ENCODE measurements at places on chromosomes 1 and 21.
A peak's percentile ranks its signal among the peaks of the same experiment; 100 is the strongest.

GRCh38 chr1:211928290-211928801, 97.8 kb upstream of the LPGAT1 start:
- DNase-seq = peak; percentile 5

DNA sequence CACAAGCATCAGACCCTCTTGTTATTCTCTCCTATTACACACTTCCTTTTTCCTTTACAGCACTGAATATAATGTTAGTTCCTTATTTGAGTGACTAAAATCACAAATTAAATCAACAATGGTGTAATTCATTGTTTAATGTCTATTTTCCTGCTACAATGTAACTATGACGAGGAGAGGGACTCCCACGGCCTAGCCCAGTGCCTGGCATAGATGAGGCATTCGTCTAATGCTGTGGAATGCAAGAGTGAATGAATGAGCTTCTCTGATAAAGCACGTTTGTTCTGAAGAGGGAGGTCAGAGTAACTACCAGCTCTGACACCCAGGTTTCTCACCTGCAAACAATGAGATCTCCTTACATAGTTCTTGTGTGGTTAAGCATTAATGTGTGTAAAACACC, 479.4 kb downstream of the OMA1 start:
- DNase-seq = no peak

DNA sequence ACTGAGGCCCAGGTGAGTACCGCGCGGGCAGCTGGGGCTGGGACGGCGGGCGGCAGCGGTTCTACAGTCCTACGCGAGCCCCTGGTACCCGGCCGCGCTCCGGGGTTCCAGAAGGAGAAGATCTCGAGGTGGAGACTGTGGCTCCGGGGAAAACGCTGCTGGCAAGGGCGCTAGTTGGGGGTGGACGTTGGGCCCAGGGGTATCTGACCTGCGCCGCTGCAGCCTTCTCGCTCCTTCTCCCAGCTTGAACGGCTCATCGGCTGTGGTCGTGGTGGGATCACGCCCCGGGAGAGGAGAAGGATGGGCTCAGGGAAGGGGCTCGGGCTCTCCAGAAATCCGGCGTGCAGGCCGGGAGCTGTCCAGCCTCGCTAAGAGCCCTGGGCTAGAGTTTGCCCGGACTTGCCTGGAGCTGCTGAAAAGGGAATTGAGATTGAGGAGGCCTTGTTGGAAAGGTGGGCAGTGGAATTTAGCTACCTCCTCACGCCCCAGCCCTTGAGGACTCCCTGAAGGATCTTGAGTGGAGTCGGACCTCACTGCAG, 1.1 kb upstream of the POU3F1 start:
- DNase-seq = no peak

DNA sequence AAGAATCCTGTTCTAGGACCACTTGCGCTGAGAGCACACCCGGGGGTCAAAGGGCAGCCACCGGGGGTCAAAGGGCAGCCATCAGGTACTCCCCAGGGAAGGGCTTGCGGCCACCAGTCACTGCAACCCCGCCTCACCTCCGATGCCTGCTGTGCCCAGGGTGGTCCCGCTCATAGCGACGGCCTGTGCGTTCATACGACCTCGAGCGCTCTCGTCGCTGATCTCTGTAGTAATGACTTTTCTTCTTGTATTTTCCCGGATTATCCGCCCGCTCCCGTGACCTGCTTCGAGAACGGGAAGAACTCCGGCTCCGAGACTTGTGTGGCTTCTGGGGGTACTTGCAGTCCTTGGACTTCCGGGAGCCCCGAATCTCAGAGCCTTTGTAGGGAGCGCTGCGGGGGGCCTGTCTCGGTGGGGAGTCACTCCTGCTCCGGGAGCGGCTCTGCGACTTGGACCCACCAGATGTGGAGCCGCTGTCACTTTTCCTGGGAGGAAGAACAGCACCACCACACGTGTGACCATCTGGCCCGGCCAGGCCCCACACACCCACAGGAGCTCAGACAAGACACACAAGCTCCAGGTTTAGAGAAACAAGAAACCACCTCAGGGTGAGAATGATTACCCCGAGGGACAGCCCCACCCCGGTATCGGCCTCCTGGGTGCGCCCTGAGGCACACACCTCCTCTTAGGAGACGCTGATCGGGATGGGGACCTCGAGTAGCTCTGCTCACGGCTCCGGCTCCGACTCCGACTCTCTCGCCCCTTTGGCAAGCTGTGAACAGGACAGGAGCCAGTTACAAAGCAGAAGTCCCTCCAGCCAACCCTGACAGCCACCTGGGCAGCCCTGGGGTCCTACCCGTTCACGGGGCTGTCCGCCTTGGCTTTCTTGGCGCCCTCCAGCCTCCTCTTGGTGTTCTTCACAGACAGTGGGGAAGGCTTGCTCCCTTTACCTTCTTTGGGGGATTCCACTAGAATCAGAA, 11.7 kb downstream of the CCNL2 start:
- DNase-seq = no peak

DNA sequence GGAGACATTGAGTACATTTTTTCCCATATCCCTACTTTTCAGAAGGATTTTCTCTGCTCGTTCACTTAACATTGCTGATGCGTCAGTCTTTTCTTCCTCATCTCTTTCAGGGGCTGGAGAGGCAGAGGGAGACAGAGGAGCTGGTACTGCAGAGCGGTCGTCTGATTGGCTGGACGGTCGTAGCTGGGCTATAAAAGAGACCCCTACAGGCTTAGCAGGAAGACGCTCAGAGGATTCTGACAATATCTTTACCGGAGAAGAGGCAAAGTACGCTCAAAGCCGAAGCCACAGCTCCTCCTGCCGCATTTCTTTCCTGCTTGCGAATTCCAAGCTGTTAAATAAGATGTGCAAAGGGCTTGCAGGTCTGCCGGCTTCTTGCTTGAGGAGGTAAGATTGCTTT, at the start of gene RGS4:
Gene RGS4 (plus strand): TSS at position 220 of the 400 bp plus-strand sequence. CDS start 124 bp downstream, at position 344.
- peak; percentile 81 for DNase-seq

GRCh38 chr1:24643363-24644099, 429 bp downstream of the SRRM1 start:
- DNase-seq = no peak

- no peak for DNase-seq
Observed at GRCh38 chr1:160733898-160734297, 5.1 kb upstream of the SLAMF7 start.

DNA sequence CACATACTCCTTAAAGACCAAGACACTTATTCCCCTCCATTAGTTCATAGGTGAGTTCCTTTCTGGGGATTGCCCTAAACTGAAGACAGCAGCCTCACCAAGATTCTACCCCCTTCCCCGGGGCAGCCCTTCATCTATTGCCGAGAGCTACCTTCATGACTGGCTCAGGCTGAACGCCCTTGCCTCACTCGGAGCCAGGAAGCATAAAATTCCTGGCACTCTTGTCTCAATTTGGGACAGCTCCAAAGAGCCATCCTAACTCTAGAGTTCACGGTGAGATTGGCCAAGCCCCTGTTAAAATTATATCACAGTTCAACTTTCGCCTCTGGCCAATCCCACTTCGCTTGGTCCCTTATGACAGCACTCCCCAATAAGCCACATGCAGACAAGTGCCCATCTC, 113.0 kb upstream of the PROX1 start:
- DNase-seq = no peak

- no peak for DNase-seq
Observed at GRCh38 chr1:226627050-226627755, 78.6 kb downstream of the STUM start.

DNA sequence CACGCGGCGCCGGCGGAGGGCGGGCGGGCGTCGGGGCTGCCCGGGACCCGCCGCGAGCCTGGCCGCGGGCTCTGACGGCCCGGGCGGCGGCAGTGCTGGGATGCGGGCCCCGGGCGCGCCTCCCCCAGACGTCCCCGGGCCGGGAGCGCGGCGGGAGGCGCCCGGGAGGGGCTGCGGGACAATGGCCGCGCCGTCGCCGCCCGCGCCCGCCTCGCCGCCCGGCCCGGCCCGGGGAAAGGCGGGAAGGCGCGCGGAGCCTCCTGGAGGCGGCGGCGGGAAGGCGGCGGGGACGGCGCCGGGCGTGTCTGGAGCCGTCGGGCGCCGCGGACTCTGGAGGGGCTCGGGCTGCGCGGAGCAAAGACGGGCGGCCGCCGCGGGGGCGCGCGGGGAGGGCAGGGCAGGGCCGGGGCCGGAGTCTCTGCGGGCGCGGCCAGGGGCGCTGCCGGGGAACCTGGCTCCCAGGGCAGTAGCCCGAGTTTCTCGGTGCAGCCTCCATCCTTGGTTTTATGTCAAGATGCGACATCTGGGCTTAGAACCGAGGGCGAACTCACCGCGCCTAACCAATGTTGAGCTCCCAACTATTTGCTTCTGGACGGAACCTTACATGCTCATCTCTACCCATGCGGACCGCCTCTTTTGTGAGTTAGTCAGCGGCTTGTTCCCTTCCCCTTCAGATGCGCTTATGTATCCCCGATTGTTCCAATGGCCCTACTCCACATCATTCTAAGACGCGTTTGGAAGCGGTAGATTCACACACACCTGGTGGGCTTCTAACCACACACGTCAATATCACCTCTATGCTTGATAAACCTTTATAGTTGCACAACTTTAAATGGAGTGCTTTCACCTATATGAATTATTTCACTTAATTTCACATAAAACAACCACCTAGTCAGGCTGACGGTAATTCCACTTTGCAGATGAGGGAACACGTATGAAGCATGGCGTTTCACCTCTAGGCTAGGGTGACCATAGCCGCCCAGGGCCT, 651 bp downstream of the ZBTB8A start:
- no peak for DNase-seq

DNA sequence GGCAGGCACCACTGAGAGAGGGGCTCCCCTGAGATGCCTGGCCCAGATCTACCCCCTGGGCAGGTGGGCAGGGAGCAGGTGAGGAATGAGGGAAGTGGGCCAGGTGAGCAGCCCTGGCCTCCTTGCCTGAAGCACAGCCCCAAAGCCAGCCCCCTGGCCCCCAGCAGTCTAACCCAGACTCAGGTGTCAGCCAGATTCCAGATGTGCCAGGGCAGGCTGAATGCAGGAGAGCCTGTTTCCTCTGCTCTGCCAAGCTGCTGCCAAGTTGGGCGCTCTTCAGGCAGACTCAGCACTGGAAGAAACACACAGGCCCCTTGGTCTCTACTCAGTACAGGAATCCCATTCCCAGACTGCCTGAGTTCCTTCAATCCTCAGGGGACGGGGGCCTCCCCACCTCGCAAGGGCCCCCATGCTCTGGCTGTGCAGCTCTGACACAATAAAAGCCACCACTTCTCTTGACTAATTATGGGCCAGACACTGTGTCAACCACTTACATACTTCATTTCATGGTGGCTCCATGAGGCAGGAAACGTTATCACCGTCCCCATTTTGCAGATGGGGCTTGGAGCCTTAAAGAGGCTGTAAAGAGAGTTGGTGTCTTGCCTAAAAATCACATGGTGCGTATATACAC, 20.4 kb downstream of the ARHGEF19 start:
- no peak for DNase-seq

DNA sequence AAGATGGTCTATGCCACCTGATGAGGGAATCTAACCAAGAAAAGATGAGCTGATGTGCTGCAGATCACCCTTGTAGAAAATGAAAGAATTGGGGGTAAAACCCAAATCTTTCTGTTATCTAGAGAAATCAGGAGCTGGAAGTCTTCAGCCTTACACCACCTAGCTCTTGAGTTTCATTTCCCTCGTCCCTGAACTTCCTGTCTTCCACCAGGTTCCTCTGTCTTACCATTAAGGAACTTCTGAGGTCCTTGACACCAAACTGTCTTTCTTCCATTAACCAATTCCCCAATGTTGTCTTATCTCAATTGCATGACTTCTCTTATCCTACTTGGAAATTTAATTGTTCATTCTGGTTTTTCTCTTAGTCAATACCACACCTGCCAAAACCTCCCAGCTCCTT, 31.5 kb downstream of the LPAR3 start:
- no peak for DNase-seq

DNA sequence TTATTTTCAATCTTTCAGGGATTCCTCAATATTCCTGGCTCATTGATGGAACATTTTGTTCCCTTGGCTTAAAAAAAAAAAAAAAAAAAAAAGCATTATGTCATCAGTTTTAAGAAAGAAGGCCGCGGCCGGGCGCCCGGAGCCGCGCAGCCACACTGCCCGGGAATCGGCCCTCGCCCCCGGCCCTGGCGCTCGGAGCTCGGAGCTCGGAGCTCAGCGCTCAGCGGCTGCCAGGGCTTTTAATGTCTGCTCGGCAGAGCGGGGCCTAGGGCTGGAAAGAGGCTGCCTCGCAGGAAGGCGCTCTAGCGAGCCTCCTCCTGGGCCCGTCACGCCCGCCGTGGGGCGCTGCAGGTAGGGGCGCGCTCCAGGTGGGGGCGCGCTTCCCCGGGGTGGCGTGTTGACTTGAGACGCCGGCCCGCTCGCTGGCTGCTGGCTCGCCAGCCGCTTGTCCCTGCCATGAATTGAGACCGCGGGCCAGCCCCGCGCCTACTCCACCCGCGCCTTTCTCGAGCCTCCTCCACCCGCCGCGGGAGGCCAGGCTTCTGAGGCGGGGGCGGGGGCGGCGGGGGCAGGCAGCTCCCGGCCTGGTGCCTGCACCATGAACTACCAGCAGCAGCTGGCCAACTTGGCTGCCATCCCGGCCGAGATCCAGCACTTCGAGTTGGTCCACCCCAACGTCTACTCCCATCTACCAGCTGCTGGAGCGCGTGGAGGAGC, 5.4 kb upstream of the TDRD5 start:
- DNase-seq = peak; percentile 84

DNA sequence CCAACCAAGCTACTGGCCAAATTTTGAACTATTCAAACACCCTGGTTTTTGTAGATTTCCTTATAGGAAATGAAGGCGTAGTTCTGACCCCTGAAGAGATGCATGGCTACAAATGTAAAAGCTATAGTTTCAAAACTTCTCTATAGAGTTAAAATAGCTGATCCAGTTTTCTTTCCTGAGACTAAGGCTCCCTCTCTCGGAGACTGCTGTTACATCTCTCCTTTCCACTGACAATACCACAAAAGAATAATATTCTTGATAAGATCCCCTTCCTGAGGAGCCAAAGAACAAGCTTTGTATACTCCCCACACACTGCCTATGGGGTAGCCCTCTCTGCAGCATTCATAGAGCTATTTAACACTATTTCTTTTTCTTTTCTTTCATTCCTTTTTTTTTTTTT, 6.7 kb upstream of the CFAP126 start:
- DNase-seq = no peak

- no peak for DNase-seq
Observed at GRCh38 chr1:214248311-214249085, 32.5 kb upstream of the SMYD2 start.

GRCh38 chr21:45989355-45990048, 7.9 kb downstream of the COL6A1 start:
- DNase-seq = no peak

DNA sequence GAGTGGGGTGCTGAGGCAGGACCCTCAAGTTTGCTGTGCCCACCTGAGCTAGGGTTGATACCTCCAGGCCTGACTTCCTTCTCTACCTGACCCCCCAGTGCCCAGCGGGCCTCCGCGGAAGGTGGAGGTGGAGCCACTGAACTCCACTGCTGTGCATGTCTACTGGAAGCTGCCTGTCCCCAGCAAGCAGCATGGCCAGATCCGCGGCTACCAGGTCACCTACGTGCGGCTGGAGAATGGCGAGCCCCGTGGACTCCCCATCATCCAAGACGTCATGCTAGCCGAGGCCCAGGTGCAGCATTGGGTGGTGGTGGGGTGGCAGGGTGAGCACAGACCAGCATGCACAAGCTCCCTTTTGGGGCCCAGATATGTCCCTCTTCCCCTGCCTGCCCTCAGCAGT, 51.3 kb upstream of the KDM4A start:
- DNase-seq = no peak

Measured in H1 (cell line).